Breast epithelium (tissue), 4 donors: ENCODE measurements at places on chromosomes 1 and 21. TPM values are rescaled to one million over a fixed set of nuclear protein-coding genes. Genes with fewer than 3 reads are reported as not detected.

Gene TSPEAR
- not detected for total RNA-seq

Gene KIF2C
- total RNA-seq, result 0.73 TPM

DNA sequence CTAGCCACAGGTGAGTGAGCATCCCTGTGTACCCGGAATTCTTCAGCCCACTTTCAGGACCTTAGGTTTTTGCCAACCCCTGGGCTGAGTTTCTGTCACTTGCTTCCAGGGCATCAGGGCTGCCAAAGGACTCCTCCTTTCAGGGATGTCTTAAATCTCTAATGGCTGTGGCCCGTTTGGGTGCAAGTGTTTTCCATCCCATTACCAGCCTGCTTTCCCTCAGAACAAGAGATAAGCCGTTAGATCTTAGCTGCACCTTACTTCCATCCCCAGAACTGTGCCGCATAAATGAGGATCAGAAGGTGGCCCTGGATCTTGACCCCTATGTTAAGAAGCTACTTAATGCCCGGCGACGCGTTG lies 652 bp downstream of the SNAPIN start:
- no peaks in the 10 kb centered on the region for H3K4me1 ChIP-seq
- H3K36me3 ChIP-seq, result peaks cover 6% of the 10 kb centered on the region
- no peaks in the 10 kb centered on the region for H3K27me3 ChIP-seq

- H3K27ac ChIP-seq, result no peak overlapping the region
- H3K4me1 ChIP-seq, result no peaks in the 10 kb centered on the region
- H3K4me3 ChIP-seq, result no peak overlapping the region
- no peak for DNase-seq
These were observed 11.9 kb upstream of the DUSP10 start for GRCh38 chr1:221753828-221754188.

- no peak overlapping the region for H3K4me3 ChIP-seq
- H3K27me3 ChIP-seq, result no peaks in the 10 kb centered on the region
- H3K27ac ChIP-seq, result no peak overlapping the region
- DNase-seq, result no peak
- H3K36me3 ChIP-seq, result no peaks in the 10 kb centered on the region
These were observed 7.0 kb downstream of the NOL9 start for GRCh38 chr1:6547301-6547700.

- no peak overlapping the region for H3K4me3 ChIP-seq
- no peaks in the 10 kb centered on the region for H3K4me1 ChIP-seq
- H3K36me3 ChIP-seq, result no peaks in the 10 kb centered on the region
- no peak overlapping the region for H3K27ac ChIP-seq
- H3K27me3 ChIP-seq, result no peaks in the 10 kb centered on the region
- DNase-seq, result no peak
These were observed 54.9 kb downstream of the LRRC40 start for GRCh38 chr1:70150444-70150843.
